ENCODE measurements at places on chromosomes 5 and 9.

DNA sequence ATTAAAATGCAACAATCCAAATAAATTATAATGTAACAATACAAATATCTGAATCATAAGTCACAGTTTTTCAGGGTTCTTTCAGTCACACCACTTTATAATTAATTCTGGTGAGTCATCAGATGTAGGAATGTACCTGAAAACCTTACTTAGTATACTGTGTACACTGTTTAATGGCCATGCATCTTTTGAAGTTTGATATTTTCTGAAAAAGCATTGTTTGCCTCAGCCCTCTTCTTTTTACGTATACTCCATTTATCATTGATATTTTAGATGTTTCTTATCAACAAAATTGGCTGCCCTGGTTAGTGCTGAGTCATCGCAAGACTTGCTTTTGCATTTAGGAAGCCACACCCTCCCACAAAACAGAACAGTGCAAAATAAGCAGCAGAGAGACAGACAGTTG is 218.6 kb downstream of the PJA2 start:
- DNase-seq: peak; percentile 5

DNA sequence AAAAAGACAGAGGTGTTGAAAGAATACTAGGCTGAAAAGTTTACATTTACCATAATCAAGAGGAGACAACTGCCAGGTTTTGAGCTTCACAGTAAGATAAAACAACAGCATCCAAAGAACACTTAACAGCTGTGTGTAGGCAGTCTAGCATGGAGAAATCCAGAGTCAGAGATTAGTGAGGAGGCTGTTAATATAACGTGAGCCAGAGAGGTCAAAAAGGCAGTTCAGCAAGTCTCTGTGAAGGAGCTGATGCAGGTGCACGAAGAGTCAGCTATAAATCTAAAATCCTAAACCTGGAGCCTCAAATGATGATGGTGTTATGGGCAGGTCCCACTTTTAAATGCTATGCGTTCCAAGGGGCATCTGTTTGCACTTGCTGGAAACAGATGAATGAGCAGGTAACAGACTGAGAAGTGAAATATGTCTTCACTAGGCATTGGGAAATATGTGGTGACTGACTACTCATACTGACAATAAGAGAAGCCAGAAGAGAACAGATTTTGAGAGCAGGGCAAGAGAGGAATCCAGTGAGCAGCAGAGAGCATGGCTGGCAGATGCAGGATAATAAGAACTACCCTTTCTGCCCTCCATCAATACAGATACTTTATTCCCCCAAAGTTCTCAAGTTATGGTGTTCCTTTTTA is 8.7 kb downstream of the APTX start:
- DNase-seq: no peak

DNA sequence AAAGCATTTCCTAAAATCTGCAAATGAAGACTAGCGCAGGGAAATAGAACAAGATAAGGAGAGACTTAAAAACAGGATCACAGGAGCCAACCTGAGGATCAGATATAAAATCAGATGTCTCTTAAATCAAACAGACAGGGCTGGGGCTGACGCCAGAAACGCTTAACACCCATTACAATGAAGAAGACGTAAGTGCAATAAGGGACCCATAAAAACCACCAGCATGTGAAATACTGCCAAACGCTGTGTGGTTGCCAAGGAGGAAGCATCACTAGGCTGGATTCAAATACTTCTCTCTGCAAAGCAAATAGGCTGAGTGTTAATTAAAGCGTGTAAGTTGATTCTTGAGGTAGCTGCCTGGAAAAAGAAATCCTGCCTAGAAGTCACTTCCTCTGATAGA is 74.4 kb upstream of the ATP10B start:
- DNase-seq: no peak

DNA sequence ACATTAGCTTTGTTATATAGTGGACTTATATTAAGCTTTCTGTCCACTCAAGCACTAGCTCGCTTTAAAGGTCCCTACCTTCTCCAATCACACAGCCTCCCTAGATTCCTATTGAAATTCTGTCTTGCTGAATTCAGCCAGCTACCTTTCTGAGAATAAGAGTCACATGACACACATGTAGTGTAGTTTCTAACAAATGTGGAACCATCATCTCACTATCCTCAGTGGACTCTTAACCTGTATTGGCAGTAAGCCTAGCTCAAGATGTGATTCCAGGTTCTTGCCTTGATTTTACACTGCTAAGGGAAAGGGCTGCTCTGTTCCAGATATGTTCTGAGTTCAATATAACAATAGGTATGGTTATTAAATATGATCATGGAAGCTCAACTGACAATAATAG is 11.4 kb downstream of the FAM219A start:
- DNase-seq: no peak

DNA sequence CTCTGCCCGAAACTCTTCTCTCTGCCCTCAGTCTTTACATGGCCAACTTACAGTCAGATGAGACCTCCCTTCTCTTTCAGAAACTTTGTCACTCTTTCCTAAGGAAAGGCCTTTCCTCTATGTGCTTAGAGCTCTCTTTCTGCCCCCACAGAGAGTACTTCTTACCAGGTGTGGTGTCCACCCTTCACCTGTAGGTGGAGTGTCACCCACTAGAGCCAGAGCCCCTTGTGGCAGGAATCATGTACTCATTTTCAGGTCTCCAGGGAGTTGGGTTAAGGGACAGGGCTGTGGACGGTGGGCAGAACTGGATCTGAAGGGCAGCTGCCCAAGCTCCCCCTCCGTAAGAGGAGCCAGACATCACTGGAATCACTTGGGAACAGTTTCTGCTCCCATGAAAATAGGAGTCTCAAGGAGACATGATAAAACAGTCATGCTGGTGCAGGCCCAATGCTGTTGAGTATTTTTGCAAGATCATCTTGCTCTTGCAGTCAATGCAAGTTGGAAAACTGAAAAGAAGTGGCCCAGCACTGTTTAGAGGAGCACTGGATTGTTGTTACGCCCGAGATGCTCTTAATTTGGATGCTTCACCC is 436.7 kb downstream of the ZSWIM6 start:
- peak; percentile 74 for DNase-seq

- DNase-seq: no peak
Measured at GRCh38 chr9:134648701-134649530, 7.3 kb downstream of the COL5A1 start.

DNA sequence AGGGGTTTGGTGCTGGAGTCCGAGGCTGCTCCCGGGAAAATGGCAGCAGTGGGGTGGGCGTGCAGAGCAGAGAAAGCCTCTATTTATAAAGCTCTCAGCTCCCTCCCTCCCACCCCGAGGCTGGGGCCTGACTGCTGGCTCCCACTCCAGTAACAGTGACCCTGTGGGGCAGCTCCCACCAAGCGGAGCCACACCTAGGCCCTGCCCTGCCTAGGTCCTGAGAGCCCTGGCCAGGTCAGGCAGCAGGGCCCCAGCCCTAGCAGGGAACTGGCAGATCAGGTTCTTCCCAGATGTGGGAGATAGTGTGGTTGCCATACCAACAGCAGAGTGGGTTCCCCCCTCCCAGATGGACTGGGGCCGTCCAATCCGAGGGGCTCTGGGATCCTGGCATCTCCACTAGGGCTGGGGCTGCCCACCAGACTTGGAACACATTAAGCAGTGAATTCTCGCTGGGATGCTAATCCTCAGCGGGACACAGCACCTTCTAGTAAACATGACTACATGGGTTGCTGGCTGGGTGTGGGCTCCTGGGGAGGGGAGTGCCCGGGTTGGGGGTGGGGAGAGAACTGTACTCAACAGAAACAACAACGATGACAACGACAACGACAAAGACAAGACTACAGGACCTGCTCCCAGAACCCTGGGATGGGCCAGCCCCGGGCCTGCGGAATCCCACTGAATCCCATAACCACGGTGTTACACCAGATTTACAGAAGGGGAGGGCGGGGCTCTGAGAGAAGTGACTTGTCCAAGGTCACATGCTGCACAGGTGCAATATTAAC is 1.5 kb downstream of the SH3GLB2 start:
- peak; percentile 92 for DNase-seq

DNA sequence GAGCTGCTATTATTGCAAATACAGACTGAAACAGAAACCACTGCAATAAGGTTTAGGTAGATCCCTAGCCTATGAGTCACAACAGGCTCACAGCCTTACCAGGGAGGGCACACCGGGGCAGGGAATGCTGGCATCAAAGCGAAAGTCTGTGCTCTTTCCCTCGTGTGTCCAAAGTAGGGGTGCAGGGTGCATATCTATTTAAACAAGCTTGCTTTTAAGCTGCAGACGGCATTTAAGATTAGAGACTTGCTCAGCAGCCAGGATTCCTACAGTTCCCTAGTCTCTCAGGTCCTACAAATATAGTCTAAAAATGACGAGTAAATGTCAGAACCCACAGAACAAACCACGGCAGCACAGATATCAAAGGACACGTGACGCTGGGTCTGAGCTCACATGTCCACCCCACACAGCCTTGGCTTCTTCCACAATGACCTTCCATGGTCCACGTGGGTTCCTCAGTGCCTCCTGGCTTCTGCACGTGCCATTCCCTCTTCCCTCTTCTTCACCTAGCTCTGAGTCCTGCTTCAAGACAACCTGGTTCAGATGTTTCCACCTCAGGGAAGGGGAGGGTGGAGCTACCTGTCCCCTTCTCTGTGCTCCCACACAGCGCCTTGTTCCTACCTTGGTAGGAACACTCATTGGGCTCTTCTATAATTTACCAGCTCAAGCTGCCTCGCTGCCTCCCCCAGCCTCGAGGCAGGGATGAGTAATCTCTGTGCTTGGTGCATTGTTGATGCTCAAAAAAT is 193.2 kb downstream of the MAPKAP1 start:
- DNase-seq: no peak

GRCh38 chr5:97094579-97095317 is 47.7 kb downstream of the LIX1 start:
- DNase-seq: no peak

- DNase-seq: no peak
Measured at GRCh38 chr5:137794863-137795262, 40.7 kb upstream of the HNRNPA0 start.

DNA sequence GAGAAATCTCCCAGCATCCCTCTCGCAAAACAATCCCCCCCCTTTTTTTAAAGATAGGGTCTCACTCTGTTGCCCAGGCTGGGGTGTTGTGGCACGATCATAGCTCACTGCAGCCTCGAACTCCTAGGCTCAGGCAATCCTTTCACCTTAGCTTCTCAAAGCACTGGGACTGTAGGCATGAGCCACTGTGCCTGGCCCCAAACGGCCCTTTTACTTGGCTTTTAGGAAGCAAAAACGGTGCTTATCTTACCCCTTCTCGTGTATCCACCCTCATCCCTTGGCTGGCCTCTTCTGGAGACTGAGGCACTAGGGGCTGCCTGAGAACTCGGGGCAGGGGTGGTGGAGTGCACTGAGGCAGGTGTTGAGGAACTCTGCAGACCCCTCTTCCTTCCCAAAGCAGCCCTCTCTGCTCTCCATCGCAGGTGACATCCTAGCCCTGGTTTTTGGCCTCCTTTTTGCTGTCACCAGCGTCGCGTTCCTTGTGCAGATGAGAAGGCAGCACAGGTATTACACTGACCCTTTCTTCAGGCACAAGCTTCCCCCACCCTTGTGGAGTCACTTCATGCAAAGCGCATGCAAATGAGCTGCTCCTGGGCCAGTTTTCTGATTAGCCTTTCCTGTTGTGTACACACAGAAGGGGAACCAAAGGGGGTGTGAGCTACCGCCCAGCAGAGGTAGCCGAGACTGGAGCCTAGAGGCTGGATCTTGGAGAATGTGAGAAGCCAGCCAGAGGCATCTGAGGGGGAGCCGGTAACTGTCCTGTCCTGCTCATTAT is 6.8 kb downstream of the CA9 start:
- peak; percentile 88 for DNase-seq

DNA sequence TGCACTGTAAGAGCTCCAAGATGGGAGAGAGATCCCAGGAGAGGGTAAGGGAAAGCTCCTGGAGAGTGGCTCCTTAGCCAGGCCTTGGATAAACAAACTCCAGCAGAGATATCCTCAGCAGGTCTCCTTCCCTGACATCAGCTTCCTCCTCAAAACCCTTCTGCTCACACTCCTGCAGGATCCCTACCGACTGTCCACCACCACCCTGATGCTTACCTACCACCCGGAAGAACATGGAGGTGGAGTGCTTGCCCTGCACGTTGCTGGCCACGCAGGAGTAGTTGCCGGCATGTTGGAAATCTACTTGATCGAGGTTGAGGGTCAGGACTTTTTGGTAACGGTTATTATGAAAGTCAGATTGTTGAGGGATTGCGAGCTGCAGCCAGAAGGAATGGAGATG is 9.3 kb downstream of the CSF1R start:
- DNase-seq: no peak

DNA sequence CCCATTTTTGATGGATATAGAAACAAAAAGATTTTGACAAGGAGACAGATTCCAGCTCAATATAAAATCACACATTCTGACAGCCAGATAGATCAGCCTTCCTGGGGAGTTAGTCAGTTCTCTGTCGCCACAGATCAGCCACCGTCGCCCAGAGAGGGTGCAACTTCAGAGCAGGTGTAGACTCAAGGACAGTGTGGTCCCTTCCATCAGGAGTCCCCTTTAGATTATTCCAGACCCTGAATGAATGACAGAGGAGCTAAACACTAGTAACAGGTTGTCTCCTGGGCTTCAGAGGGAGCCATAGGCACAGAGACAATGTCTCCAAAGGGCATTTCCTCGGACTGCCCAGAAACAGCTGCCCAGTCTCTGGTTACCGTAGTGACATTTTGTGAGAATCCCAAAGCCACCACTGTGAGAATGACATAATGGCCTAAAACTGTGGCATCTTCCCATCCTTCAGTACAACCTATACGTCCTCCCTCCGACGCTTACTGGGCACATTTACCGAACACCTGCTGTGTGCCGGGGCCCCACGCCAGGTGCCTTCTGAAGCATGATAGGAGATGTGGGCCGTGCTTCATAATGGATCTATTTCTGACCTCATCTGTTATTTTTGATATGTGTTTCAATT is 47.4 kb upstream of the SLC2A8 start:
- DNase-seq: no peak

DNA sequence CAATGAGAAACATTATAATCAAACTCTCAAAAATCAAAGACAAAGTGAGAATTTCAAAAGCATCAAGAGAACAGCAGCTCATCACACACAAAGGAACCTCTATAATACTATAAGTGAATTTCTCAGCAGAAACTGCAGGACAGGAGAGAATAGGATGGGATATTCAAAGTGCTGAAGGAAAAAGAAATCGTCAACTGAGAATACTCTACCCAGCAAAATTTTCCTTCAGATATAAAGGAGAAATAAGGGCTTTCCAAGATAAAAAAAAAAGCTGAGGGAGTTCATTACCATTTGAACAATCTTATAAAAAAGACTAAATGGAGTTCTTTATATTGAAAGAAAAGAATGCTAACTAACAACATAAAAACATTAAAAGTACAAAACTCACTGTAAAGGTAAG is 481.1 kb downstream of the TLE4 start:
- no peak for DNase-seq

DNA sequence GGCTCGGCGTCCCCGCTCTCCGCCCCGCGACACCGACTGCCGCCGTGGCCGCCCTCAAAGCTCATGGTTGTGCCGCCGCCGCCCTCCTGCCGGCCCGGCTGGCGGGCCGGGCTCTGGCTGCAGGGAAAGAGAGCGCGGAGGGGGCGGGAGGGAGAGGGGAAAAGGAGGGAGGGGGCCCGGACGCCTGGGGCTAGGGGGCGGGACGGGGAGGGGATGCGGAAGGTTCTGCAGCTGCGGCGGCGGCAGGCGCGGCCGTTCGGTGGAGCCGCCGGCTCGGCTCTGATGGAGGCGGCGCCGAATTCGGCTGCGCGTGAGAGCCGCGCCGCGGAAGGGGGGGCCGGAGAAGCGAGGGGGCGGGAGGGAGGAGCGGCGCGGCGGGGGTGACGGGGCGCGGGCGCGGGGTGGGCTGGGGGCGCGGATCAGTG is at the start of gene MARCHF11:
MARCHF11 (minus strand) TSS at position 281 of the 425 bp plus-strand sequence; CDS start at position 65, 216 bp downstream.
- DNase-seq: peak; percentile 1

Data from ELF-1 (cell line).